ENCODE measurements at places on chromosomes 6 and 20. TPM values are rescaled to one million over a fixed set of nuclear protein-coding genes. Genes with fewer than 3 reads are reported as not detected.

The CDH26 gene
- total RNA-seq: 4.5 TPM

DNA sequence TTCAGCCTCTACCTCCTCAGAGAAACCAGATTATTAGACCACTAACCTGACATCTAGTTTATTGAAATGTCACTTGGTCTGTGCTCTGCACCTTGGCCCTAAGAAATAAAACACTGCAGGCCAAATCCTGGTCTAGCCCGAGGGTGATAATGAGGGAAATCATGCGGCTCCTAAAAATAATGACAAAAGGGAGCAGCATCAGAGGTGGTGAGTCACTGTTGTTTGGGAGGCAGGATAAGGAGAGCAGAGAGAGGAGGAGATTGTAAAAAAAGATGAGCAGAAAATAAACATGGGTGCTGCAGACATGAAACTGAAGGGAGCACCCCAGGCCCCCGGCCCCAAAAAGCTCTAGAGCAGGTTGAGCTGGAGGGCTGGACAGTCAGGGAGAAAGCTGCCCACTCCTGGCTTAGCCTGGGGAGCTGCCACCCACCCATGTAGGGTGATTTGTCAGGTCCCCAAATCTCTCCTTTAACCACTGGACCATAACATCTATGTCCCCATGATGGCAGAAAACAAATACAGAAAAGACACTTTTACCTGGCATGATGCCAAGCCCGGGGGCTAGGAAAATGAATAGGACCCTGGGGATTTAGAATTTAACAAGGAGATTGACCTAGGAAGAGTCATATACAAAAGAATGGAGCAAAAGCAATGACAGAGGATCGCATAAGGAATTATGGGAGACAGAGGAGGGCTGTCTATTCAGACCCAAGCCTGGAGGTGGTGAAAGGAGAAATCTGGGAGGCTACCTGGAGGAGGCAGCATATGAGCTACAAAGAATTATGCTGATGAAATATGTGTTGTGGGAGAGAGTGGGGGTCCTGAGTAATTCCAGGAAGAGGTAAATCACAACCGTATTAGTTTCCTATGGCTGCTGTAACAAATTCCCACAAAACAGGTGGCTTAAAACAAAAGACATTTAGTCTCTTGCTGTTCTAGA, 103.7 kb downstream of the SNAP25 start:
- no peaks in the 10 kb centered on the region for H3K4me1 ChIP-seq
- no peak overlapping the region for H3K4me3 ChIP-seq
- DNase-seq: no peak
- peaks cover 7% of the 10 kb centered on the region for H3K27me3 ChIP-seq

The KIFC1 gene
- 0.60 TPM for total RNA-seq

DNA sequence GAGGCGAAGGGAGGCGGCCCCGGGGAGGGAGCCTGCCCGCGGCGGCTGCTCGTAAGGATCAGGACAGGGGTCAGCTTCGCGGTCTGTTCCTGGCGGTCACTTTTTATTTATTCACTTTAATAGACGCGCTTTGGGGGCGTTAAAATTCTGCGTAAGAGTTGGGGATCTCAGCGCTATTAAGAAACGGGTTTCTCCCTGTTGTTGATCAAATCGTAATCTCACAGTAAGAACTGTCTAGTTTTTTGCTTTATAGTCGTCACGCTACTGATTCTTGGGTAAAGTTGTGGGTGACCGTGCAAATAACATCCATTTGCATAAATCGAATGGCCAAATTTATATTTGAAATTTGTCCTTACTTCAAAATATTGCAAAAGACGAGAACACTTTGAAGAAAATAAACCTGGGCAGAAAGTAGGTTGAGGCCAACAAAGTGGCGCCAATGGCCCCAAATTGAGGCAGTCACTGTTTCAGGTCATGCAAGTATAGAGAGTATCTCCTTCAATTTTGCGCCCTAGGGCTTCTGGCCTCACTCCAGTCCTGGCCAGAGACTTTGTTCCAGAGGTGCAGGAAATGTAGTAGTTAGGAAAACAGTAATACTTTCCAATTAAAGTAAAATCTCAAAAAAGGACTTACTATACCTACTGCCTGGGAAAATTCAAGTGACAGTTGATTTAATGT, 963 bp upstream of the RMND1 start:
- H3K27ac ChIP-seq: peak overlapping the region; percentile 95
- peaks cover 61% of the 10 kb centered on the region for H3K4me1 ChIP-seq
- no peak for DNase-seq
- H3K36me3 ChIP-seq: peaks cover 2% of the 10 kb centered on the region
- no peaks in the 10 kb centered on the region for H3K27me3 ChIP-seq

- H3K27ac ChIP-seq: peak overlapping the region; percentile 87
- H3K27me3 ChIP-seq: no peaks in the 10 kb centered on the region
- peak; percentile 26 for DNase-seq
- H3K4me3 ChIP-seq: peak overlapping the region; percentile 95
Observed at GRCh38 chr20:25623225-25623735, 534 bp downstream of the NANP start.

The RFX6 gene
- not detected for total RNA-seq

The NKX2-2 gene
- not detected for total RNA-seq

DNA sequence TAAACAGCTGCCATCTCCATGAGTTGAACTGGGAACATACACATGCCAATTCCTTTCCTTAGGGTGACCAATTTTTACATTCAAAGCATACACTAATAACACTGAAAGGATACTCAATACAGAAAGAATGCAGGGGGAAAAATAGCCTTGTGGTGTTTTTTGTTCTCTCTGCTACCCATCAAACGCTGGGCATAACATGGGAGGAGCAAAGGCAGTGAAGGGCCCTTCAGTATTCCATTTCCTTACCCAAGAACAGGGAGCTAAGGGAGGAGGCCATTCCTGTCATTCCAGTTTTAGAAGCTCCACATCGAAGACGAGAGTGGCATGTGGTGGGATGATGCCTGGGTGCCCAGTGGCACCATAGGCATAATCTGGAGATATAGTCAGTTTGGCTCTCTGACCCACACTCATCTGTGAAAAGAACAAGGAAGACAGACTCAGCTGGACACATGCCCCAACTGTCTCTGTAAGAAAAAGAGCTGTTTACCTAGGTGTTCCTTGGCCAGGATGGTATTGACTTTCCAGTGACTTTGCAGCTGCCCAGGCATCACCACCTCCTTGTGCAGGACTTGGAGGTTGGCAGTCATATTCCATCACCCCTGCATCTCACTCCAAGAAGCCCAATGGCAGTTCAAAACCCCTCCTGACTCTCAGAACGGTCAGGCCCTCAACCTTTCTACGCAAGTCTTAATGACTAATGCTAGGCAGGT, 20.9 kb downstream of the FKBP1A start:
- no peaks in the 10 kb centered on the region for H3K27me3 ChIP-seq
- H3K27ac ChIP-seq: peak overlapping the region; percentile 40
- no peak for DNase-seq
- no peaks in the 10 kb centered on the region for H3K36me3 ChIP-seq

- DNase-seq: no peak
- no peaks in the 10 kb centered on the region for H3K27me3 ChIP-seq
- H3K4me3 ChIP-seq: no peak overlapping the region
- H3K36me3 ChIP-seq: no peaks in the 10 kb centered on the region
Observed at GRCh38 chr6:63600136-63600535, 27.9 kb downstream of the LOC128125822 start.
